ENCODE measurements at places on chromosomes 2 and 18.

DNA sequence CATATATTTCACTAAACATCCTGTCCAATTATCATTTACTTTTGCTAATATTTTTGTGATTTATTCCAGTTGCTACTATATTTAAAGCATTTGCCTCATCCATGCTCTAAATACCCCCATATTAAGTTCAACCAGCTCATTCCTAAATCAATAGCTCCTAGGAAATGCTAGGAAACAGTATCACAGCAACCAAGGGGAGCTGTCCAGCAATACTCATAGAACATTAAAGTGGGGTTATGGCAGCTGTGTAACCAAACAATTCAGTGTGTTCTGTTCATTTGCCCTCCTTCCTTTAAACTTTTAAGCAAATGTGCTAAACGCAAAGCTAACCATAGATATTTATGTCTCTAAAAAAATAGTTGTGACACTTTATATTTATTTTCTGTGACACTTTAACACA, 41.1 kb downstream of the ACVR1C start:
- DNase-seq, result no peak

DNA sequence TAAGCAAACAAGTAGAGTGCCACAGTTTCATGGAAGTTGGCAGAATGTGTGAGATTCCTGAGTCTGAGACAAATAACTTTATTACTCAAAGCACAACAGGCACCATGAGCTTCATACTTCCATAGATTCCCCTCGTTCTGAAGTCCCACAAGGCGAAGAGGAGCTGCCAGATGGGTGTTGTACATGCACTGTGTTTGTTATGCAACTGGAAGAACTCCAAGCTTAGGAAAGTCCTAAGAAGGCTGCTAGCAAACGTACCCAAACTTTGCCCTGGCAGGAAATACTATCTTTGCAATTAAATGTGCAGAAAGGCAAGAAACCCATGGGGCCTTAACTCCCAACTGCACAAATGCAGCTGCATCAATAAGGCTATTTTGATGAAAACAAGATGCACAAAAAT, 1.6 kb upstream of the GCA start:
- no peak for DNase-seq

- DNase-seq, result no peak
Measured at GRCh38 chr2:23651187-23652080, 266.5 kb downstream of the KLHL29 start.

GRCh38 chr18:54184836-54185235, 39.6 kb downstream of the MBD2 start:
- DNase-seq, result no peak

GRCh38 chr2:33135645-33136044, 188.9 kb downstream of the LTBP1 start:
- no peak for DNase-seq

DNA sequence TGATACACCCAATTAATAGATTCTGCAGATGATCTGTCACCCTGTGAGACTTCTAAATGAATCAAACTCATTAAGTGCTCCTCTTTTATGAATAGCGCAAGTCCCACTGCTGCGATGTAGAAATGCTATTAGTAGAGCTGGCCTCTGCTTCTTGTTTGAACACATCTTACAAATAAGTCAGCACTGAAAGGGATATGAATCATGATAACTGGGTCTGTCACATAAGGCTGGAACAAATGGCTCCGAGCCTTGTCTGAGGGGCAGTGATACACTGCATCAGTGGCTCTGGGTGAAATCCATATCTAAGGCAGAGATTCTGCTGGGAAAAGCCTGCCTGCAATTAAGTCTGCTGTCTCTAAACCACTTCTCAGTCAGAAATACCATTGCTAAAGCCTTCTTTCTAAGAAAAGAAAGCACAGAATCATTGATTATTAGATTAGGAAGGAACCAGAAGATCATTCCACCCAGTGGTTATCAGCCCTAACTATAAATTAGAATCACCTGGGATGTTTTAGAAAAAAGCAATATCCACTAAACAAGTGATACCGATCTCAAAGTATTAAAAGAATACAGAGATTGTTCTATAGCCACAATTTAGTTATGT, 75.2 kb downstream of the SLC5A7 start:
- DNase-seq, result no peak

All from NCI-H1436 (cell line).